ENCODE measurements at places on chromosomes 5 and 9. TPM values are rescaled to one million over a fixed set of nuclear protein-coding genes. Genes with fewer than 3 reads are reported as not detected.

Gene TRIM14
- total RNA-seq = 6.1 TPM

Gene SUSD3
- total RNA-seq = 1.2 TPM

Gene LIFR
- total RNA-seq = 102 TPM

Gene NR5A1
- total RNA-seq = not detected

Gene SLC4A9
- not detected for total RNA-seq

Gene PCDHA13
- total RNA-seq = 2.1 TPM

Measured in esophagus muscularis mucosa (tissue), 4 donors.